Stimulated activated CD8-positive, alpha-beta memory T cell treated with anti-CD3 and anti-CD28 coated beads, Interleukin-4, amount 100 ng/mL, for 1 hour (primary cell): ENCODE measurements at places on chromosomes 6 and 20.

DNA sequence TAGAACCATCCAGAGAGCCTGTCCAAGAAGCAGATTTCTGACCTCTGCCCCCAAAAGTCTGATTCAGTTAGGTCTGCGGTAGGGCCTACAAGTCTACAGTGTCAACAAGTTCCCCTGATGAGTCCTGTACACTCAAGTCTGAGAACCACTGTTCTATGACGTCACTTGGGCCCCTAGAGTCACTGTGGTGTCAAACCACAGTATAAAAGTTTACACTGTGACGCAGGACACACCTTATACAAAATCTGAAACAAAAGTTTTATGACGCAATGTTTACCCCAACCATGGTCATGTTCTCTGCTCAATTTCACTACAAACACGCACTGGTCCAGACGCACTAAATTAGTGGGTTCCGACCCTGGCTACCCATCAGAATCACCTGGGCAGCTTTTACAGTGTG is 17.9 kb downstream of the SLA2 start:
- no peak for DNase-seq

DNA sequence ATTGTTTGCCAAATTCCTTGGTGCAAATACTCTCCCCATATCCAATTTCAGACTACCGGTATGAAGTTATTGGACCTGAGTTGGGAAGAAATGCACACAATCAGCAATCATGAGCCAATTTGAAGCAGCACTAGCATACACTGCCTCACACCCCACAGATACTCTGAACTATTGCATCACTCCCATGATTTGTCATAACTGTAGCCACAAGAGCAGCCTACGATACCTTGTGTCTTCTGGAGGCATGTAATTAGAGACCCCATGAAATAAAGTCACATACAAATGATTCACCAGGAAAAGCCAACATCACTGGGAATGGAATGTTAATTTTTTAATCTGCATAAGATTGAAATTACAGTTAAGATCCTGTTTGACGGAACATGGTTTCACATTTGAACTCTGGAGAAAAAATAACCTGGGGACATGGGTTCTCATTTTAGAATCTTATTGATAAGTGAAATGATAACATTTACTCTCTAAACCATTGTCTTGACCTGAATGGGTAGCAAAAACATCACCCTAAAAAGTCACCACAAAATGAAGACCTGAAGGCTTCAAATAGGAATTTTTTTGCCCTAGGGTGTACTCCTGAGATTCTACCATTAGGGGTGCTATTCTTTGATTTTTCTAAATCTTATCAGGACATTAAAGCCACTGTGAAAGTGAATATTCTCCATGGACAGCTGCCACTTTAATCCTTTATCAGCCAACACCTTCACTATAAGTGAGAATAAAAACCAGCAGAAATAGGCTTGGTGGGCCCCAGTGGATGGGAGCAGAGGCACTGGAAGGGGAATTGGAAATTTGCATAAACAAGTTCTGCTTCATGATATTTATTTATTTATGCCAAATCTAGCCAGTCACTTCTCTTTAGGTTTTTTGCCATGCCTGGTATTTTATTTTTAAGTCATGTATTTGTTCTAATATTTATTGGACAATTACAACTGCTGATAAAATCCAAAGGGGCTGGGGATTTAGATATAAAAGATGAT is 34.5 kb upstream of the HBS1L start:
- no peak for DNase-seq

GRCh38 chr6:6646384-6646783 is 57.9 kb downstream of the LY86 start:
- no peak for DNase-seq

DNA sequence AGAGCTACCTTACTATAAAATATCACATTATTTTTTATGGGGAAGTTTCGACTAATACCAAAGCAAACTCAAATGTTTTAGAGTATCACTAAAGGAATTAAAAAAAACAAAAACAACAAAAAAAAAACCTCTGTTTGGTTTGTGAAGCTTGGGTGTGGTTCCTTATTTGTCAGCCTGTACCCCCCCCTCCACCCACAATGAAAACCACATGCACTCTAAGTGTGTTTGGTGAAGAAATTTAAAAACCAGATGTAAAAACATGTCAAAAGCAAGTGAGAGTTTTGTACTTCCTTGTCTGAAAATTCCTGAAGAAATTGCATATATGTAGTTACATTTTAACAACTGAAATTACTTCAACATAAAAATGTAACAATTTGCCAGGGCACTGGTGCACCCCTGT is 3.1 kb downstream of the STK38 start:
- DNase-seq: no peak

DNA sequence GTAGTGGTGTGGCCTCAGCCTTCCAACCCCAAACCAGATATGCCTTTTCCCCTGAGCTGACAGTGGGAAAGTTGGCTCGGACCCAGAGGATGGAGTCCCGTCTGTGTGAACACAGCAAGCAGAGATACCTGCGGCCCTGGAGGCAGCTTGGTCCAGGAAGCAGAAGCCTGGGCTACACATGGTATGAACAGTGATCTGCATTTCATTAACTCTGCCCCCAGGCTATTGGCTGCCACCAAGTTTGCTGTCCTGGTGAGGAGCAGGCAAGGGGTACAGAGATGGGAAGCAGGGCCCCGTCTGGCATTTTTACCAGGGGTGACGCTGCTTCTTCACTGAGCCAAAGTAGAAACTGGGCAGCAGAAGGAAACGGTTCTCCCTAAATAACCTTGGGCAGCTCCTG is 90.0 kb downstream of the EDN3 start:
- no peak for DNase-seq

DNA sequence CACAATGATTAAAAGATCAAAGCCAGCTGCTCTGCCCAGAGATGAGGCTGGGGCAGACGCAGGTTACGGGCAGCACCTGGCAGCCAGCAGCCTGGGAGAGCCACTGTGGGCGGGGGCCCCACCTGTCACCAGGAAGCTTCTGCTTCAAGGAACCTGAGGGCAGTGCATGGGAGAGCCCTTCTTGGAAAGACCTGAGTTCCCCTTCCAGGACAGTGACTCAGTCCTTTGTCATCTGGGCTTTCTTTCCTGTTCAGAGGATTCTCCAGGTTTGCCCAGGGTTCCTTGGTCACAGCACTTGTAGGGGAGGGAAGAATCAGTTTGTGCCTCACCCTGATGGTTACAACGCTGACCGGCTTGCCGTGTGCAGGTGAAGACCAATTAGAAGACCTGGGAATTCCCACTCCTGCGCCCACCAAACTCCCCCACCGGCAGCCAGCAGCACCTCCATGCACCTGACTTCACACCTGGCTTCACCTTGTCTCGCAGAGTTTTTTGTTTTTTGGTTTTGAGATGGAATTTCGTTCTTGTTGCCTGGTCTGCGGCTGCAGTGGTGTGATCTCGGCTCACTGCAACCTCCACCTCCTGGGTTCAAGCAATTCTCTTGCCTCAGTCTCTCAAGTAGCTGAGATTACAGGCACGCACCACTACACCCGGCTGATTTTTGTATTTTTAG is 2.0 kb downstream of the ZBP1 start:
- DNase-seq: no peak

- no peak for DNase-seq
Measured at GRCh38 chr20:44780226-44780625, 30.1 kb downstream of the RIMS4 start.

DNA sequence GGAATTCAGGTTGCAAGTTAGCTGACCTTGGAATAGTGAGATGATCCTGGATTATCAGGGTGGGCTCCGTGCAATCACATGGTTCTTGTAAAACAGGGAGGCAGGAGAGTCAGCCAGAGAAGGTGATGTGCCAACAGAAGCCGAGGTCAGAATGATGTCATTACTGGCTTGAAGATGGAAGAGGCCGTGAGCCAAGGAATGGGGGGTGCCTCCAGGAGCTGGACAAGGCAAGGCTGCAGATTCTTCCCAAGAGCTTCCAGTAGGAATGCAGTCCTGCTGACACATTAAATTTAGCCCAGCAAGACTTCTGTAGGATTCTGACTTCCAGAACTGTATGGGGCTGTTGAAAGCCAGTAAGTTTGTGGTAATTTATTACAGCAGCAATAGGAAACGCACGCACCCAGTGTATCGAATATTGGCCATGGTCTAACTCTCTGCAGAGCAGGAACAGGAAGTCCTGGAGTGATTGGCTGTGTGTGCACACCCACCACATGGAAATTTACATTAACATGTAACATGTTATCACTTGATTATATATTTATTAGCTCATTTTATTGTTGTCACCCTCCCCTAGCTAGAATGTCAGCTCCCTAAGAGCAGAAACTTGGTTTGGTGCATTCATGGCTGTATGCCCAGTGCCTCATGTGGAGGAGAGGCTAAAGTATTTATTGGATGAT is 19.1 kb downstream of the SLC24A3 start:
- DNase-seq: no peak

DNA sequence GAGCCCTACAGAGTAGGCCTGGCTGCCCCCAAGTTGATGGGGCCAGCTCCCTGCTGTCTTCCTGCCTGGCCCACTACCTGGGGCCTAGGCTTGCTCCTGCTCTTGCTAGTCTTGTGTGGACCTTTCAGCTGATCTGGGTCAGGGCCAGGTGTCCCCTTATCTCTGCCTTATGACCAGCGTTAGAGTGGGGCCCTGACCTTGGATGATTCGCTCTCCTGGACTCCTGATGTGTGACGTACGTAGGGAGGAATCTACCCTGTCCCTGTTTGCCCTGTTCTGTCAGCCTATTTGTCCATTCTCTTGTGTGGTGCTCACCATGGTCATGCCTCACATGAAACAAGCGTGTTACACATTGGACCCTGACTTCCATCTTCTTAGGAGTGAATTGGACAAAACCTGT is 571.8 kb downstream of the QKI start:
- DNase-seq: no peak

DNA sequence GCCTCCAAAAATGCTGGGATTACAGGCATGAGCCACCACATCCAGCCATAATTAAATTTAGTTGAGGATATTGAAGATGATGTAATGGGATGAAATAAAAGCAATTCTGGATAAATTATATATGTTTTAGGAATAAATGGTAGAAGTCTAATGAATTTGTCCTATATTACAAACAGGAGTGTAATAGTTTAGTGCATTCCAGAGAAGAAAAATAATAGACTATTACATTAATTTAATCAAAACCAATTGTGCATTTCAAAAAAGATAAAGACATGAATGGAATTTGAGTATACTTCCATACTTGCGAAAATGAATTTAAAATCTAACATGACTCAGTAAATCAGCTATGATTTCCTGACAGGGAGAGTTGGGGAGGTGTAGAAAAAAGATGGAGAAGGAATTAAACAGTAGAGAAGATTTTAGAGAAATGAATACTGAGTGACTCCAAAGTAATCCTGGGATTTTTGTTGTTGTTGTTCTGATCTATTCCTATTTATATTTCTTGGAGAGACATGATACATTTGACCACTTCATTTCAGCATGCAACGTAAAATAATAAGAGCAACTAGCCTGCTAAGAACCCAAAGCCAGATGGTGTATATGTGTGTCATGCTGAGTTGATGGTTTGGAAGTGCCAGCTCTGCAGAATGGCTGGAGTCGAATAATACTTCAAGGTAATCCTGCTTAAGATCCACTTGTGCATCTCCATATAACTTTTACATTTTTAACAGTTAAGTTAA is 67.4 kb downstream of the AIG1 start:
- no peak for DNase-seq

- DNase-seq: no peak
Measured at GRCh38 chr6:149951626-149952025, 9.8 kb downstream of the ULBP2 start.

GRCh38 chr6:219641-220198 is 72.6 kb upstream of the DUSP22 start:
- DNase-seq: no peak

GRCh38 chr6:44478158-44478557 is 90.7 kb downstream of the CDC5L start:
- no peak for DNase-seq

GRCh38 chr6:109790131-109790530 is 99.0 kb downstream of the FIG4 start:
- DNase-seq: no peak

DNA sequence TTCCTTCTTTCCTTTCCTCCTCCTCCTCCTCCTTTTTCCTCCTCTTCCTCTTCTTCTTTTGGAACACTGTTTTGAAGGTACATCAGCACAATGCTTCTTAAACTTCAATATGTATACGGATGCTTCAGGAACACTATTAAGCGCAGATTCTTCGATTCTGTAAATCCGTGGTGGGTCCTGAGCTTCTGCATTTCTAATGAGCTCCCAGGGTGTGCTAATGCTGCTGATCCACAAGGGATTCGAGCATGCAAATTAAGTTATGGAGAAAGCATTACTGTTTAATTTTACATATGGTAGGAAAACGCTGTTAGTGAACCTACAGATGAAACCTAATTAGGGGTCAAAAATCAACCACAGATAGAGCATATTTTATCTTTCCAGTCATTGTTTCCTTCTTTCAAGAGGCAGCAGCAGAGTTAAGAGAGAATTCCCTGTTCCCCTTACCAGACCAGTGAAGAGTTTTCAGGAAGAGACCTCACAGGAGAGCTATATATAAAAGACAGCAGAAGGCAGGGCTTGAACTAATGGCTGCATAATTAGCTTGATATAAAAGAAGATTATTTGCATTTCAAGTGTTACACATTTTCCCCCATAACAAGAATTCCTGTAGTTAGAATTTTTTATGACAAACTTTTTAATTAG is 47.2 kb downstream of the KIF13A start:
- DNase-seq: no peak

GRCh38 chr20:9515741-9516233 is 1.4 kb downstream of the LAMP5 start:
- DNase-seq: no peak

- DNase-seq: no peak
Measured at GRCh38 chr6:100719883-100720682, 161.0 kb downstream of the ASCC3 start.

DNA sequence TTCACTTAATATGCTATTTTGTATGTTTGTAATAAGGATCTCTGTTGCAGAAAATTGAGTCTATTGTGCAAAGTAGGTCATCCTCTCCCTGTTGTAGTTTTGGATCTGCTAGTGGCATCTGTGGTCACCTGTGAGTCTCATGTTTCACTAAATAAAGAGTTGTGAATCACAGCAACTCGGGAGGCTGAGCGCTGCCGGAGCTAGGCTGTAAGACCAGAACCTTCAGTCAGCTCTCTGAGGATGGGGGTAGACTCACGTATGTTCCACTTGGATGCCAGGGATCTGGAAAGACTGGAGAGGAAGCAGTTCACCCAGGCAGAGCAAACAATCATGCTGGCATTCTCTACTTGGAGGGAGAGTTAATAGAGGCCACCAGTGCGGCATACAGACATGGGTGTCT is 187.3 kb upstream of the FOXA2 start:
- DNase-seq: no peak

GRCh38 chr6:88914180-88914579 is 49.2 kb downstream of the RNGTT start:
- no peak for DNase-seq

DNA sequence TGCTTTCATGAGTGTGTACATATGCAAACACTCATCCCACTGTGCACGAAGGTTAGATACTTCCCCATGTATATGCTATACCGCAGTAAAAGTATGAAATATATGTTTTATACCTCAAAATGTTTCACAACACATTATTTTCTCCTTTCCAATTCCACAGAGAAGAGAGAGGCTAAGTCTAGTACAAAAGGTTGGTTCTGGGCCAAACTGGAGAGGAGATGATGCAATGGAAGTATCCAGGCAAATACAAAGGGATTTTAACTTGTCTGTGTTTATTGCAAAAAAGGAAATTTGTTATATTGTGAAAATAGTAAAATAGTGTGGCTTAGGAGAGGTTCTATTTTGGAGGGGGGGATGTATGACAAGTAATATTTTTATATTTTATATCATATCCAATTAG is 112.6 kb downstream of the PLCB1 start:
- no peak for DNase-seq

- DNase-seq: no peak
Measured at GRCh38 chr6:14555804-14556203, 438.2 kb downstream of the CD83 start.

- DNase-seq: peak; percentile 43
Measured at GRCh38 chr20:62953839-62954703, 1.6 kb downstream of the SLC17A9 start.
